Central memory CD8-positive, alpha-beta T cell (primary cell): ENCODE measurements at places on chromosomes 16 and 17.

DNA sequence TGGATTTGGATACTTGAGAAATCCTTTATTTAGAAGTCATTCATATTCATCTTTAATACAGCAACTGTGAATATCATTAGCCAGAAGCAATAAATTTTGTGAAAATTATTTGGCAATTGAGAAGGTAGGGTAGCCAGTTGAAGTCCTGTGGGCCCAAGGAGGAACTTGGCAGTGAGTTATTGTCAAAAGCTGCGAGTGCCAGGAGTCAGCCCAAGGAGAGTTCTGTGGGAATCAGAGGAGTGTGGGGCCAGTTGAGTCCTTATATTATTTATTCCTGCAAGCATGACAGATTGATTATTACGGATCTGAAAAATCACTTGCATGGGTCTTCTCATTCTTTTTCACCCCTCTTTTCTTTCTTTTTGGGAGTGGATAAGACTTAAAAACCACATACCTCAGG, 38.3 kb downstream of the PRKCA start:
- DNase-seq = no peak

- no peak for DNase-seq
Measured at GRCh38 chr16:57600048-57600835, 28.2 kb upstream of the ADGRG1 start.

GRCh38 chr17:17536702-17537101, 40.5 kb upstream of the RASD1 start:
- no peak for DNase-seq

- no peak for DNase-seq
Measured at GRCh38 chr17:38534498-38534885, 71.3 kb downstream of the SRCIN1 start.

DNA sequence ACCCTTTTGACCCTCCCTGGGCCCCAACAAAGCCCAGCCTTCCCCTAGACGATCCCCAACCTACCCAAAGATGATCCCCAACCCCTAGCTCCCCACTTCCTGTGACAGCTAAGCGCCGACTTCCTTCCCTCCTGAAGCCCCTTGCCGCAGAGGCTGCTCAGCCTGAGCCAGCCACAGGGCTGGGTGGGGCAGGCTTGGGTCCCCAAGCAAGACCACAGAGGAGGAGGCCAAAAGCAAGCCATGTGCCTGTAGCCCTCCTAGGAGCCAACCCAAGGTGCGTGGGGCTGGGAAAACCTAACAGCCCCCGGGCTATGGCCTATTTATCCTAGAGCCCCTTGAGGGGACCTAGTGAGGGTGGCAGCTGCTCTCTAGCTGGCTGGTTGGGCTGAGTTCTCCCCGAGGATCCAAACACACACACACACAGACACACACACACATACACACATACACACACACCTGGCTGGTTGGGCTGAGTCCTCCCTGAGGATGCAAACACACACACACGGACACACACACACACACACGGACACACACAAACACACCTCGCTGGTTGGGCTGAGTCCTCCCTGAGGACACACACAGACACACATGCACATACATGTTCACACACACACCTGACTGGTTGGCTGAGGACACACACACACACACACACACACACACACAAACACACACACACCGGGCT, 4.8 kb downstream of the ARRB2 start:
- peak; percentile 44 for DNase-seq

GRCh38 chr17:45867171-45867570, 22.5 kb downstream of the SPPL2C start:
- DNase-seq = no peak

GRCh38 chr16:17166095-17166494, 304.7 kb downstream of the XYLT1 start:
- no peak for DNase-seq

- no peak for DNase-seq
Measured at GRCh38 chr17:47176389-47176826, 12.7 kb downstream of the CDC27 start.
